ENCODE measurements at places on chromosomes 3 and 15.

- no peak for DNase-seq
Observed at GRCh38 chr15:50876260-50876988, 32.1 kb upstream of the AP4E1 start.

GRCh38 chr15:64071931-64072765 lies 21.5 kb downstream of the CIAO2A start:
- DNase-seq: no peak

GRCh38 chr3:65200310-65200970 lies 512.6 kb upstream of the ADAMTS9 start:
- no peak for DNase-seq

DNA sequence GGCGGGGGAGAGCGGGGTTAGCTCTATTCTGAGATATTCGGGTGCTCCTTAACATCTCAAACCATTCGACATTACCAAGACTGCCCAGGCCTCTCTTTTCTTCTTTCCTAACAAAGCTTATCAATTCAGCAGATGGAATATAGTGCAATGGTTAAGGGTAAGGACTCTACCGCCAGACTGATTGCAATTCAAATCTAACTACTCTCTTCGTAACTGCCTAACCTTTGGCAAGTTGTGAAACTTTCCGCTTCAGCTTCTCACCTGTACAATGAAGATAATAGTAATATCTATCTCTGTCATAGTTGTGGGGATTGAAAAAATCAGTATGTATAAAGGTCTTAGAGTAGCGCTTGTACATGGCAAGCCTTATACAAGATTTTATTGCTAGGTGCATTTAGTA lies 972 bp downstream of the UBA5 start:
- no peak for DNase-seq

DNA sequence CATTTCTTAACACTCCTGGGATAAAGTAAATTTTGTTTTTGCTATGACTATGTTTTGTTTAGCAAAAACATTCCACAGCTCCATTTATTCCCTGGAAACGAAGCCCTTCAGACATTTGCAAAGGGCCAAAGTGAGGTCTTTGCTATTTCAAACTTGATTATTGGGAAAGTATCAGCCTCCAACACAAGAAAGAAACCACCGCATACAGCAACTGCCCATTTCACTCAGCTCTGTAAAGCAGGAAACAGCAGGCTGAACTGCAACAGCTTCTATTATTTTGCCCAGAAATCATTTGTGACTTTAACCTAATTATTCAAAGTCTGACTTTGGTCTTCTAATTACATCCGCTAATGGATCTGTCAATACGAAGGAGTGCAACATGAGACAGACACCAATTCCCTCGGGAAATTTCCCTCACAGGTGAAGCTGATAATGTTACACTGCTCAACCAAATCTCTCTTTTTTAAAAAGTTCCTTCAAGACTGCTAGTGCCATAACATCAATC lies 72.1 kb downstream of the RFTN1 start:
- no peak for DNase-seq

GRCh38 chr15:39230205-39230907 lies 350.5 kb upstream of the THBS1 start:
- DNase-seq: no peak

DNA sequence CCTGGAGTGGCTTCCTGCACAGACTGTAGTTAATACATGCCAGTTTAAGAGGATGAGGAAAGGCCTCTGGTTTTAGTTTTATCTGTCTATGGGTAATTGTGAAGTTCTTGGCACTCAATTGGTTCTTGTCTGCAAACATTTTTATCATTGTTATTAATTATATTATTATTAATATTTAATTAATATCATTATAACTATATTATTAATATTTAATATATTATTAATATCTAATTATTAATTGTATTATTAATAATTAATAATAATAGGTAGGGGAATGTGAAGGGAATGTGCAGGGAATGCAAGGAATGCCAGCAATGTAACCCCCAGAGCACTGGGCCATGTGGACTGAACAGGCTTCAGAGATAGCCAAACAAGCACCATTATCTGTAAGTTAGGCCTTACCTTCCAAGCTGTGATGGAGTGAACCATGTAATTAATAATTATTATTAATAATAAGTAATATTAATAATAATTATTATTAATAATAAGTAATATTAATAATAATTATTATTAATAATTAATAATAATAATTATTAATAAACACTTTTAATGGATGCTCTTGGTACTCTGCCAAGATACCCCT lies 79.8 kb upstream of the NMNAT3 start:
- DNase-seq: no peak

DNA sequence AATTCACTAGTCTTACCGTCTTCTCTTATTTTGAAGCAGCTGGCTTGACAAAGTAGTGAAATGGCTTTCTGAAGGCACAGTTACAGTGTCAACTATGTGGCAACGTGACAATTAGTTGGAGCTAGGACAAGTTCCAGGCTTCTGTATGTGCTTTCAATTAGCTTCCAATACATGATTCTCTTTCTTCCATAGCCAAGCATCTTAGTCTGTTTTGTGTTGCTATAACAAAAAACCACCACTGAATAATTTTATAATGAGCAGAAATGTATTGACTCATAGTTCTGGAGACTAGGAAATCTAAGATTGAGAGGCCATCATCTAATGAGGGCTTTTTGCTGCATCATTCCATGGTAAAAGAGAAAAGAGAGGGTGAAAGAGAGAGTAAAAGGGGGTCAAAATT lies 365.1 kb upstream of the PLSCR5 start:
- DNase-seq: no peak

DNA sequence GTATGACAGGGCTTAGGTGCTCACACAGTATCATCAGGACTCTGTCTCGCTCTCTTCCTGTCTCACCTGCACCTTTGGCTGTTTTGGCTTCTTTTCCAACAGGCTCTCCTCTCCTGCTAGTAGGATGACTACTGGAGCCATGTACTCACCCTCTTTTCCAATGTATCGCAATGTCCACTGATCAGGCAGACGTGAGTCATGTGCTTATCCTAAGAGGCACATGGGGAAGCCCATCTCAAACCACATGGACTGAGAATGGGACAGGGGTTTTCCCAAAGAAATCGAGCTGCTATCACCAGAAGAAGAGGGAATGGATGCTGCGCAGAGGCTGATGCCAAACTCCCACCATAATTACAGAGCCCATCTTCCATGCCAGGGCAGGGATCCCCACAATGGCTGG lies 180.6 kb downstream of the IL5RA start:
- DNase-seq: no peak
